Hematopoietic multipotent progenitor cell treated with erythropoietin and hydrocortisone succinate and interleukin-3 and kit ligand, for 6 days (in vitro differentiated cells): ENCODE measurements at places on chromosomes 7 and 10.

- no peak for DNase-seq
Measured at GRCh38 chr7:96831446-96831845, 121.8 kb upstream of the SEM1 start.

- no peak for DNase-seq
Measured at GRCh38 chr10:45502458-45502857, 128.4 kb downstream of the ALOX5 start.

DNA sequence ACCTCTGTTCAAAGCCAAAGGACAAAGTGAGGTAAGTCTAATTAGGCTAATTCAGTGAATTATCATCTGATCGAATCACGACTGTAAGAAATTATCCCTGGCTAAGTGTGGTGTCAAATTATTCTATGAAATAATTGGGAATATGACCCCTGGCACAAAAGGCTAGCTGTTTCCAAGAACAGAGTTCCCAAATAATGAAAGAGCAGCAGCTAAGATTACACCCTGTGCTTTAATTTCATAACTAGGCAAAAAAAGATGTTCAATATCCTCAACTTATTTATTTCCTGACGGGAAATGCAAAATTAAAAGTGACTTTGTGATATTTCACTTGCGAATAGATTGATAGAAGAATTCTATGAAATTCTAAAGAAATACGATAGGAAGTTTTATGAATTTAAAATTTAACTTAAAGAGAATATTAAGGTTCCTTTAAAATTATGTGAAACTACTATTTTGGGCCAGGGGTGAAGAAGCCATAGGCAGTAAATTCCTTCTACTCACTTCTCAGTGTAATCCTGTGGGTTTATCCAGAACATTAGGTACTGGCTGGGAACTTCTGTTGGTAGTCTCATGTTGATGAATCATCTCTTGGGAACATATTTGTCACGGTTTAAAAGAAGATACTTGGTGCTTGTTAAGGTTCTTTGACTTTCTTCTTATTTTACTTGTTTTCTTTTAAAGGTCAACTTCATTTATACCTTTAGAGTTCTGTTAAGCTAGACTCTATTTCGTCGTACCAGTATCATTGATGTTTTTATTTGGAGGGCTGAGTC, 148.5 kb downstream of the POLR1F start:
- no peak for DNase-seq

GRCh38 chr10:14244801-14245211, 85.9 kb downstream of the FRMD4A start:
- DNase-seq = no peak

- no peak for DNase-seq
Measured at GRCh38 chr7:47526466-47526865, 55.4 kb downstream of the TNS3 start.

DNA sequence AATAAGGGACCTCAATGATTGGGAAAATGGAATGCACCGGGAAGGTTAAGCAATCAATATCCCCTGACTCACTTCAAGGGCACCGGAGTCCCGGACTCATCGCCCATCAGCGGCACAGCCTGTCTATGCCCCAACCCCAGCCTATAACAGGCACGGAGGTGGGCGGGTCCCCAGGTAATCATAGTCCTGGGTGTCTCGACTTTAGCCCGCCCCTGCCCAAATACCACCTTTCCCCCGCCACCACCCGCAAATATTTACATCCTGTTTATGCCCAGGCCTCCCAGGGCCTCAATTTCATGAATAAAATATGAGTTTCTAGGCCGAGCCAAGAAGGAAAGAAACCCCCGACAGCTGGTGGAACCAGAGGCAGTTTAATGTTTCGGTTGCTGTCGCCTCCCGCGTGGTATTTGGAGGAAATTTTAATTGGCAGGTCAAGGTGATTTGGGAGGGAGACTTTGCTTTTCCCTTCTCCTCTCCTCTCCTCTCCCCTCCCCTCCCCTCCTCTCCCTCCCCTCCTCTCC, 15.6 kb upstream of the RFC2 start:
- DNase-seq = peak; percentile 77

GRCh38 chr10:20677340-20677739, 219.8 kb downstream of the NEBL start:
- no peak for DNase-seq

DNA sequence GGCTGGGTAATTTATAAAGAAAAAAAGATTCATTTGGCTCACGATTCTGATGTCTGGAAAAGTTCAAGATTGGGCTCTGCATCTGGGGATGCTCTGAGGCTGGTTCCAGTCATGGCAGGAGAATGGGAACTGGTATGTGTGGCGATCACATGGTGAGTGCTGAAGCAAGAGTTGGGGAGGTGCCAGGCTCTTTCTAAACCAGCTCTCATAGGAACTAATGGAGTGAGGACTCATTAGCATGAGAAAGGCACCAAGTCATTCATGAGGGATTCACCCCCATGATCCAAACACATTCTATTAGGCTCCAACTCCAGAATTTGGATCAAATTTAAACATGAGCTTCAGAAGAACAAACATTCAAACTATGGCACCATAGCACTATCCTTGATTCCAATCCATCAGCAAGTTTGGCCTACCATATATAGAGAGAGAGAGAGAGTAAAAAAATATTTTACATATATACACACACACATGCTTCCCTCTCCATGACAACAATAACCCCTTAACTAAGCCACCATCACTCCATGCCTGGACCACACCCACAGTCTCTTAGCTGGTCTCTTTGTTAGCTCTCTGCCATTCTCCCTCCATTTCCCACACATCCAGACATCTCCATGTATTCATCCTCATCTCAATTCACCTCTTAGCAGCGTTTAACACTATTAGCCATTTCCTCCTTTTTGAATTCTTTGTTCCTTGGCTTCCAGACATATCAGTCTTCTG, 57.9 kb downstream of the NPY start:
- no peak for DNase-seq

DNA sequence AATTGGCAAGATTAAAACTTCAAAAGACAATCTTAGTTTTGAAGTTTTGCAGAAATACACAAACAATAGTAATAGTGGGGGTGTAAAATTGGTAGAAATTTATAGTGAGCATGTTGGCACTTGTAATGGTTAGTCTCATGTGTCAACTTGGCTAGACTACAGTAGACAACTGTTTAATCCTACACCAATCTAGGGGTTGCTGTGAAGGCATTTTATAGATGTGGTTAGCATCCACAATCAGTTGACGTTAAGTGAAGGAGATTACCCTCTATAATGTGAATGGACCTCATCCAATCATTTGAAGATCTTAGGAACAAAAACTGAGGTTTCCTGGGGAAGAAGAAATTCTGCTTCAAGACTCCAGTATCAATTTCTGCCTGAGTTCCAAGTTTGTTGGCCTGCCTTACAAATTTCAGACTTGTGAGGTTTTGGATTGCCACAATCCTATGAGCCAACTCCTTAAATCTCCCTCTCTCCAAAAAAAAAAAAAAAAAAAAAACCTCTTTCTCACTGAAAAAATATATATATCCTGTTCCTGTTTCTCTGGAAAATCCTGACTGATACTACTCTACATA, 531.6 kb upstream of the IGFBP3 start:
- DNase-seq = no peak

DNA sequence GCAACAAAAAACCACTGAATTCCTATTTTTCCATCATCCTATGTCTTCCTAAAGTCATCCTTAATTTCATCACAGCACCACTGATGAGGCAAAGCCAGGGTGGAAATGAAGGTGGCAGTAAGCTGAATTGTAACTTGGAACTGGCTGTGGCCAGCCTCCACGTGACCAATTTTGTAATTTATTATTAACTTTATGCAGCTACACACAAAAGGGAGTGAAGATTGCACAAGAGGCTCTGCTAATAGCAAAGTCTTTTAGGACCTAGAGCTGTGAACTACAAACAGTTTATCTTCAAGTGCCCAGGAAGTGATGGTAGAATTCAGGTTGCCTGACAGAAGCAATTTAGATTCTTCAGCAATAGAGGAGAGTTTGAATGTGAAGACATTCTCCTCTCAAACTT, 176.4 kb downstream of the CCDC71L start:
- peak; percentile 21 for DNase-seq

GRCh38 chr7:142646386-142647140, 102.7 kb upstream of the PRSS1 start:
- peak; percentile 54 for DNase-seq

- DNase-seq = no peak
Measured at GRCh38 chr10:102646610-102647442, 2.5 kb downstream of the TRIM8 start.

GRCh38 chr7:78389022-78389421, 590.4 kb downstream of the PHTF2 start:
- no peak for DNase-seq

DNA sequence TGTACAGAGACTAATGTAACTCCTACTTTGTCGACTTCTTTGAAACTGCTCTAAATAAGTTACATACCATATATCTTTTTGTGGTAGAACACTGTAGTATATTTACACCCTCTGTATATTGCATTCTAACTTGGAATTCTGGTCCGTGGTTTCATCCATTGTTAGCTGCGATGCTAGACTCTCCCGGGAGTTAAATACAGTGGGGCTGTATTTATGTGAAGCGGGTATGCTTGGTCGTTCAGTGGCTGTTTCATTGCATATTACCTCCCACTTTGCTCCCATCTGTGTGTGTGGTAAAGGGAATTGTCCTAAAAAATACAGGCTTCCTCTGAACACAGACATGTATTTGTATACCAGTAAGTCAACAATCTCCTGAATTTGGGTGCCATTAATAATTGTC, 231.1 kb downstream of the SLC25A13 start:
- no peak for DNase-seq

DNA sequence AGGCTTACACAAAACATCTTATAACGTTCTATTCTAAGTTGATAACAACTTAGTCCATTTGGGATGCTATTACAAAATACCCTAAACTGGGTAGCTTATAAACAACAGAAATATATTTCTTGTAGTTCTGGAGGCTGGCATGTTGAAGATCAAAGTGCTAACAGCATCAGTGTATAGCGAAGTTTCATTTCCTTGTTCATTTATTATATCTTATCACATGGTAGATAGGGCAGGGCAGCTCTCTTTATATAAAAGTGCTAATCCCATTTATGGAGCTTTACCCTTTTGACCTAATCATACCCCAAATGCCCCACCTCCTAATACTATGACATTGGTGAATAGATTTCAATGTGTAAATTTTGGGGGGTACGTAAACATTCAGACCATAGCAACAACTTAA, 6.3 kb downstream of the CASP7 start:
- DNase-seq = no peak

GRCh38 chr10:79562135-79562756, 2.0 kb upstream of the SFTPA2 start:
- DNase-seq = peak; percentile 77

DNA sequence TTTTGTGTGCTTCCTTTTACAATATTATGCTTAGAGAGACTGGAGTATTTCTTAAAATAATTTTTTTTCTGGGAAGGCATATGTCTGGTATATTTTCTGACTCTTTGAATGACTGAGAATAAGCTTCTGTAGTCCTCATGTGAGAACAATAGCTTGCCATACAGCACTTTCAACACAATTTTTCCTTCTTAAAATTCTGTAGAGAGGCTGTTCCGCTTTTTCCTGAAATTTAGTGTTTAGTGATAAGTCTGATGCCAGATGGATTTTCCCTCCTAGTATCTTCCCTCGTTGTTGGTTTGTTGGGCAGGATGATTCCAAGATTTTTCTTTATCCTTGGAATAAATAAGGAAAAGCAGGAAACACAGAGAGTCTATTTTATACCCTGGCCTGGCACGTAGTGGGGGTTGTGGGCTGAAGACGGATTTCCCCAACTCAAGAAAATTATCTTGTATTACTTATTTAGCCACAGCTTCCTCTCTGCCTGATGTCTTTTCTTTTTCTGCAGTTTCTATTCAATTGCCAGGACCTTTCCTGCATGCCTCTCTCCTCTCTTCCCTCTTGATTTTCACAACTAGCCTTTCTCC, 111.2 kb downstream of the AOAH start:
- peak; percentile 36 for DNase-seq

DNA sequence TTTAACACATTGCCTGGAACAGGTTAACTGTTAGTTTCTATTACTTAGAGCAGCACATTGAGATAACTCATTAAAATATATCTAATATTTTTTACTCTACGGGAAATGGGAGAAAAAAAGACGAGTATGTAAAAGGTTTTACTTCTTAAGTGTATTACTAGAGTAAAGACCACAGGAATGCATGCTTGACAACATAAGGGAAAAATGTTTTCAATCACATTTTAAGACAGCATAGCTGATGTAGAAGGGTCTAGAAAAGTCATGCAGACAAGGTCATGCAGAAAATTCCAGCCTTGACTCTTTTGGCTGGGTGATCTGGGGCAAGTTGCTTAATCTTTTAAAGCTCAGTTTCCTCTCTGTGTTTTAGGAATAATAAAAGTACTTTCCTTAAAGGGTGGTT, 806.2 kb downstream of the CNTNAP2 start:
- no peak for DNase-seq
